Gastrocnemius medialis (tissue), 4 donors: ENCODE measurements at places on chromosomes 1 and 21. TPM values are rescaled to one million over a fixed set of nuclear protein-coding genes. Genes with fewer than 3 reads are reported as not detected.
A peak's percentile ranks its signal among the peaks of the same experiment; 100 is the strongest.

The DYRK3 gene
- 1.1 TPM for total RNA-seq

The S100A14 gene
- total RNA-seq, result not detected

The PROX1 gene
- total RNA-seq, result 4.1 TPM

- H3K27me3 ChIP-seq, result no peaks in the 10 kb centered on the region
- peak overlapping the region; percentile 86 for H3K27ac ChIP-seq
- H3K4me3 ChIP-seq, result peak overlapping the region; percentile 56
- no peaks in the 10 kb centered on the region for H3K36me3 ChIP-seq
- peaks cover 19% of the 10 kb centered on the region for H3K4me1 ChIP-seq
Measured at GRCh38 chr21:16424331-16424751, 694.6 kb downstream of the USP25 start.

DNA sequence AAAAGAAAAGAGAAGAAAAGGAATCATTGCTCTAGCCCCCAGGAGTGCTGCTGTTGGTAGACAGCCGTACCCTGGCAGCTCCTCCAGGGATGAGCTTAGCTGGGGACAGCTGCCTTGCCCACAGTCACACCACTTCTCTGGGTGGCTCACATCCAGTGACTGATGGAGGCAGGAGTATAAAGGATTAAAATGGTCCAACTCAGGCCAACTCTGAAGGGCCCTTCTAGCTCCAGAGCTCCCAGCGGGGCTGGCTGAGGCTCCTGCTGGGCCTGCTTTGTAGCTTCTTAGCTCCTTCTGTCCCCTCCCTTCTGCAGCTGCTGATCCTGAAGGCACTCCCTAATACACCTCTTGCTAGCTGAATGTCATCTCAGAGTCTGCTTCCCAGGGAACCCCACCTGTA lies 4.4 kb downstream of the CITED4 start:
- no peak overlapping the region for H3K27ac ChIP-seq
- DNase-seq, result no peak
- H3K4me3 ChIP-seq, result no peak overlapping the region
- peaks cover 11% of the 10 kb centered on the region for H3K4me1 ChIP-seq
- H3K27me3 ChIP-seq, result no peaks in the 10 kb centered on the region
- H3K36me3 ChIP-seq, result no peaks in the 10 kb centered on the region

DNA sequence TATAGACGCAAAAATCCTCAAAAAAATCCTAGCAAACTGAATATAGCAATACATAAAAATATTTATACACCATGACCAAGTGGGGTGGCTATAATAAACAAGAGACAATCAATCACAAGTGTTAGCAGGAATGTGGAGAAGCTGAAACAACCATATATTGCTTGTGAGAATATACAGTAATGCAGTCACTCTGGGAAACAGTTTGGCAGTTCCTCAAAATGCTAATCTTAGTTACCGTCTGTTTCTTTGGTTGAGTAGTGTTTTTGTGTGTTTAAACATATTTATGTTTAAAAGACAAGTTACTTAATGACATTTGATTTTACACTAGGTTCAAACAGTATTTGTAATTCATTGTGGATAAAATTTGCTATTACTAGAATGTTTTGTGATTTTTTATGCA lies 792.0 kb downstream of the LTN1 start:
- no peaks in the 10 kb centered on the region for H3K36me3 ChIP-seq
- no peaks in the 10 kb centered on the region for H3K27me3 ChIP-seq
- no peaks in the 10 kb centered on the region for H3K4me1 ChIP-seq
- DNase-seq, result no peak
- no peak overlapping the region for H3K27ac ChIP-seq
